ENCODE measurements at places on chromosomes 3 and 15.
A peak's percentile ranks its signal among the peaks of the same experiment; 100 is the strongest.

DNA sequence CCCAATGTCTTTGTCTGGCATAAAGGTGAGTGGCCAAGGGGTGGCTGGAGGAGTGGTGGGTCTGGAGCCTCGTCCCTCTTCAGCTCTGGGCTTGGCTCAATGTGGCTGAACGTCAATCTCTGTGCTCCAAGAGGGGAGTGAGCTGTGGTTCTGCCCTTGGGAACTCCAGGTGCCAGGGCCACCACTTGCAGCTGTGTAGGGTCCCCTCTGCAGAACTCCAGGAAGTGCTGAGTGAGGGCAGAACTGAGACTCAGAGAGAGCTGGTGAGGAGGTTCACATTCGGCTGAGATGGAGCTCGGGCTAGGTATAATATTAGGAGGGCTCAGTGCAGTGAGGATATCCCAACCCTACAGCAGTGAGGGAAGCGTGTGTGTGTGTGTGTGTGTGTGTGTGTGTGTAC is 11.6 kb downstream of the DUOX1 start:
- DNase-seq, result no peak

DNA sequence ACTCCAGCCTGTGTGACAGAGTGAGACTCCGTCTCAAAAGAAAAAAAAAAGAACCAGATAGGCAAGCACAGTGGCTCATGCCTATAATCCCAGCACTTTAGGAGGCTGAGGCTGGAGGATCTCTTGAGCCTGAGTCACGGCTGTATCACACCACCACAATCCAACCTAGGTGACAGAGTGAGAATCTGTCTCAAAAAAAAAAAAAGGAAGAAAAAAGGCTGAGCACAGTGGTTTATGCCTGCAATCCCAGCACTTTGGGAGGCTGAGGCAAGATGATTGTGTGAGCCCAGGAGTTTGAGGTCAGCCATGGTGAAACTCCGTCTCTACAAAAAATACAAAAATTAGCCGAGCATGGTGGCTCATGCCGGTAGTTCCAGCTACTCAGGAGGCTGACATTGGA is 5.6 kb upstream of the NICN1 start:
- no peak for DNase-seq

- no peak for DNase-seq
Observed at GRCh38 chr3:11434563-11435096, 162.4 kb downstream of the ATG7 start.

- DNase-seq, result no peak
Observed at GRCh38 chr3:12955651-12956315, 114.4 kb upstream of the RPL32 start.

- no peak for DNase-seq
Observed at GRCh38 chr3:115588201-115589115, 34.9 kb upstream of the GAP43 start.

- DNase-seq, result no peak
Observed at GRCh38 chr3:72568083-72568482, 280.2 kb downstream of the SHQ1 start.

DNA sequence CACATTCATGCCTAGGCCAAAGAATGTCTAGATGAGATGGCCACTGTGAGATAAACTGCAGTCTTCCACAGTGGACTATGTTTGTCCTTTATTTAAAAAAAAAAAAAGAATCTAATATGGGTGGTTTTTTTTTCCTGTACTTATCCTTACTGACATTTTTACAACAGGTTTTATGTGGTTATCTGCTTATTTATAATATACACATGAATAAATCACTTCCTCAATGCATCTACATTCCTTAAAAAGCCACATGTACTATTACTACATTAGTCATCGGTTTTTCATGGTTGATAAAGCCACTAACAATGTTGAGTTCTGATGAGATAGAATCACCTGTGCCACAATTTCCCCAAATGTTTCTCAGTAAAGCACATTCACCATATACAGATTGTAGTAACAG is 341.3 kb upstream of the THBS1 start:
- no peak for DNase-seq

DNA sequence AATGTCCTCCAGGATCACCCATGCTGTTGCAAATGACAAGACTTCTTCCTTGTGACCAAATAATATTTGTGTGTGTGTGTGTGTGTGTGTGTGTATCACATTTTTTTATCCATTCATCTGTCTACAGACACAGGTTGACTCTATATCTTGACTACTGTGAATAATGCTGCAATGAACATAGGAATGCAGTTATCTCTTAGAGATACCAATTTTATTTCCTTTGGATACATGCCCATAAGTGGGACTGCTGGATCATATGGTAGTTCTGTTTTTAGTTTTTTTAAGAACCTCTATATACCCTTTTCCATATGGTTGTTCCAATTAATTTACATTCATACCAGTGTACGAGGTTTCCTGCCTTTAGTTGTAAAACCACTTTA is 41.7 kb downstream of the GPR176 start:
- DNase-seq, result no peak

DNA sequence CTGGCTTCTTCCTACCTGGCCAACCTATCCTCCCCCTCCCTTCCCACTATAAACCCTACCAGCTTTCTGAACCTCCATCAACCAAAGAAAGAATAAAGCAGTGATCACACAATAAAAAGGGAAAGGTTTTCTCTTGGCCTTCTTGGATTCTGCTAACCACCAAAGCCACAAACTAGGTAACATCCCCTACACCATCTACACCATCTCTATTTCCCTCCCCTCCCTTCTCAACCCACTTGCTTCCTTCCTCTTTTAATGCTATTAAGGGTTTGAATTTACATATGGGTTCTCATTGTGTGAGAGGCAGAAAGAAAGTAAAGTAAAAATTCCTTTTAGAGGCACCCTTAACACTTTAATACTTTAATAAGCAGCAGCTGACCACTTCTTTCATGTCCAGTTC is 25.8 kb upstream of the RSL24D1 start:
- no peak for DNase-seq

DNA sequence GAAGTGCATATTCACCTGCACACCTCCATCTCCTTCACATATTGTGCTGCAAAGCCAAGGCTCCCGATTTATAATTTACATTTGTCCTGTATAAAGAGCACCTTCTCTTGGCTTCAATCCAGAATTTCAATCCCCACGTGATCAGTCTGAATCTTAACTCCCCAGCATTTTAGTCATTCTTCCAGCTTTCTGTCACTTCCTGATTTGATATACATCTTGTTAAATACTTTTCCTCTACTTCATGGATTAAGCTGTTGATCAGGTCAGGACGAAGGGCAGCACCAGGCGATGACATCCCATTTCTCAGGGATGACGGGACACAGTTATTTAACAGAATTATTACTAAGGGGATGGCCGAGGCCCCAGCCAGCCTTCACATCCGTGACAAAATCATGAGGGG is 212.5 kb downstream of the EPHB1 start:
- DNase-seq, result no peak

GRCh38 chr15:87129916-87130315 is 1050.2 kb downstream of the AGBL1 start:
- DNase-seq, result no peak

- DNase-seq, result no peak
Observed at GRCh38 chr3:177679568-177680471, 482.5 kb upstream of the TBL1XR1 start.

- DNase-seq, result no peak
Observed at GRCh38 chr3:59237121-59237520, 187.3 kb upstream of the CFAP20DC start.

- no peak for DNase-seq
Observed at GRCh38 chr3:180970931-180971330, 18.6 kb downstream of the DNAJC19 start.

GRCh38 chr3:160413613-160414248 is 14.3 kb downstream of the SMC4 start:
- peak; percentile 48 for DNase-seq

- DNase-seq, result no peak
Observed at GRCh38 chr15:95498961-95499360, 831.5 kb upstream of the NR2F2 start.

DNA sequence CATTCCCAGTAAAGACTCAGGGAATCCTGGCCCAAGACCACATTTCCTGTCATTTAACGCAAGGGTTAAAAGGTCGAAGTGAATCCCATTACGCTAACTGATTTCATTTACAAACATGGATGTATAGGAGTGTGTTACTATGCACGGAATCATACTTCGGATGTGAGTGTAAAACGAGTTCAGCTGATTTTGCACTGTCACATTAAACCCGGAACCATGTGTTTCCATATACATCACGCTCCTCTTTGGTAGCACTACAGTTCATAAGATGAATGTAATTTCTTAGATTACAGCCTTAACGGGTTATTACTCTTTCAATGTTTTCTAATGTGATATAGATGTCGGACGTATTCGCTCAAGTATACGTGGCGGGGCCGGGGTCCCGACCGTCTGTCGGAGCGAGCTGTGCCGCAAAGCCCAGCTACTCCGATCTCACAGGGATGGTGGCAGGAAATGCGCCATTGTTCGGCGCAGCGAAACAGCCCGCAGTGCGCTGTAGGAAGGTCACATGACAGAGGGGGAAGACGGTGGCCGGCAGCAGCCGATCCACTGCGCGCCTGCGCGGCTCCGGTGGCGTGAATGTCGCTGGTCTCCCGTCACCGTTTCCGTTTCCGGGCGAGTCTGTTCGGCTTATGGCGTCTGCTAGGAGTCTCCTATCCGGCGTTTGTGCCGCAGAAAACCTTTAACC is 97.3 kb downstream of the NPAP1 start:
- no peak for DNase-seq

DNA sequence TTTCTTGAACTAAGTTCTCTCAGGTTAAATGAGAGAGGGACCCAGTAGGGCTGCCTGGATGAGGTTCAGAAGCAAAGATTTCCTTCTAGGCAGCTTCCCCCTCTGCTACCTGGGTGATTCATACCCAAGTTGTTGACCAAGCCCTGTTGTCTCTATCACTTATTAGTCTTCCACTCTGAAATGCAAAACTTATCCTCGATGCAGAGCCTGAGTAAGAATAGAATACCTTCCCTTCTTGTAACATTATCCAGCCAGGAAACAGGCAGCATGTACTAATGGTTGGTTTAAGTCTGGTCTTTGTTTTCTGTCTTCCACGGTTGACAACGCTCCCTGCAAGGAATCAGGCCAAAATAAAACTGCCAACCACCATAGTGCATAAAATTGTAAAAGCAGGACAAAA is 377.3 kb downstream of the MECOM start:
- no peak for DNase-seq

GRCh38 chr3:100041328-100041749 is 73.0 kb downstream of the FILIP1L start:
- DNase-seq, result no peak

DNA sequence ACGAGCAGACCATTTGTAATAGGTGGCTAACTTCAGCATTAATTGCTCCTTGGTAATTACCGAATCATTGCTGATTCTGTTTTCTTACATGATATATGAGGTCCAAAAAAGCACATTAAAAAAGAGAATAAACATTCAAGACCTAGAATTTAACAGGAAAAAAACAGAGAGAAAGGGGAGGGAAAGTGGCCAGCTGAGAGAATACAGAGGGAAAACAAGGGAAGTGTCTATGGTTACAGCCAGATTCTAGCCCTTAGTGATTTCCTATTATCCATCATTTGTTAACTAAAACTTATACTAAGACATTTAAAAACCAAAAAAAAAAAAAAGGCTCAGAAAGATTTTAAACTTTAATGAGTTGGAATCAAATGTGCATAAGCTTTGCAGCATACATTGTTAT is 168.7 kb downstream of the LRTM1 start:
- no peak for DNase-seq

DNA sequence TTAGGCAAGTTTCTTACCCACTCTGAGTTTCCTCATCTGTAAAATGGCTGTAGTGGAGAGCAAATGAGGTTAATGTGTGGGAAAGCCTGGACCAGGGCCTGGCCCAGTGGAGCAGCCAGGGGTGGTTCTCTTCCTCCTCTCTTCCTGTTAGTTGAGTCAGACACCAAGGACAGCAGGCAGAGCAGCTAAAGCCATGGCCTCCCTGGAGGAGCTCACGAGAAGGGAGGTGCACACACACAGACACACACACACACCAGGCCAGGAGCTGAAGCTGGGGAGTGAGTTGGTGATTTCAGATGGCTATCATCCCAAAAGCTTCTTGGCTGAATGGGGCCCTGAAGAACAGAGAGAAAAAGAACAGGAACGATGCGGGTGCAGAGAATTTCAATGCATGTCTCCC is 33.2 kb upstream of the TSPAN3 start:
- no peak for DNase-seq

DNA sequence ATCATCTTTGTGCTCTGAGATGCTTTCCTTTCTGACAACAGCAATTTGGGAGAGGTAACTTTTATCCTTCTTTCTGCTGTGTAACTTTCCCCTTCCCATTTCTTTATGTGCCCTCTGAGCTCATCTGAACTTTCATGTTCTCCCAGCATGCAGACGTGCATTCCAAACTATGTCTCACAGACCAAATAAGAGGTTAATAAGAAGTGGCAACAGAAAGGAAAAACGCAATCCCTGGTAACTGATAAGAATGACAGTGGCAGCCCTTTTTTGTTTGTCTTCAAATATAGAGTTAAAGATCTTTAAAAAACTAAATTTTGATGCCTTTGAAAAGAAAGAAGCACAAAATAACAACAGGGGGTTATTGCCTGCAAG is 533.4 kb downstream of the FOXP1 start:
- DNase-seq, result no peak

- no peak for DNase-seq
Observed at GRCh38 chr15:58043192-58043903, 22.2 kb downstream of the ALDH1A2 start.

DNA sequence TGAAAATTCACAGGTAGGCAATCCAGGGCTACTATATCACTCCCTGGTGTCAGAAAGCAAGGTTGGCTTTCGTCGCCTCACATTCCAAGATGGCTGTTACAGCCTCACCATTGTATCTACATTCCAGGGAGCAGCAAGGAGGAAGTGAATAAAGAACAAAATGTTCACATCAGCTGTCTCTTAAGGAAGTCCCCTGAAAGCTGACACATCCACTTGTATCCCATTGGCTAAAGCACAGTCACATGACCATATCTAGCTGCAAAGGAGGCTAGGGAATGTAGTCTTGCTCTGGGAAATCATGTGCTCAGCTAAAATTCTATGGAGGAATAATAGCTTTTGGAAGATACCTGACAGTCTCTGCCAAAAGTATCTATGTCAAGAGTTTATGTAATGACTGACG is 12.8 kb upstream of the GATA2 start:
- DNase-seq, result no peak
